ENCODE measurements at places on chromosomes 2 and 18.

- DNase-seq: no peak
Observed at GRCh38 chr2:151953467-151953866, 125.2 kb upstream of the ARL5A start.

- DNase-seq: no peak
Observed at GRCh38 chr18:74333091-74333490, 17.5 kb downstream of the C18orf63 start.

- no peak for DNase-seq
Observed at GRCh38 chr2:42128721-42129486, 40.2 kb upstream of the EML4 start.

DNA sequence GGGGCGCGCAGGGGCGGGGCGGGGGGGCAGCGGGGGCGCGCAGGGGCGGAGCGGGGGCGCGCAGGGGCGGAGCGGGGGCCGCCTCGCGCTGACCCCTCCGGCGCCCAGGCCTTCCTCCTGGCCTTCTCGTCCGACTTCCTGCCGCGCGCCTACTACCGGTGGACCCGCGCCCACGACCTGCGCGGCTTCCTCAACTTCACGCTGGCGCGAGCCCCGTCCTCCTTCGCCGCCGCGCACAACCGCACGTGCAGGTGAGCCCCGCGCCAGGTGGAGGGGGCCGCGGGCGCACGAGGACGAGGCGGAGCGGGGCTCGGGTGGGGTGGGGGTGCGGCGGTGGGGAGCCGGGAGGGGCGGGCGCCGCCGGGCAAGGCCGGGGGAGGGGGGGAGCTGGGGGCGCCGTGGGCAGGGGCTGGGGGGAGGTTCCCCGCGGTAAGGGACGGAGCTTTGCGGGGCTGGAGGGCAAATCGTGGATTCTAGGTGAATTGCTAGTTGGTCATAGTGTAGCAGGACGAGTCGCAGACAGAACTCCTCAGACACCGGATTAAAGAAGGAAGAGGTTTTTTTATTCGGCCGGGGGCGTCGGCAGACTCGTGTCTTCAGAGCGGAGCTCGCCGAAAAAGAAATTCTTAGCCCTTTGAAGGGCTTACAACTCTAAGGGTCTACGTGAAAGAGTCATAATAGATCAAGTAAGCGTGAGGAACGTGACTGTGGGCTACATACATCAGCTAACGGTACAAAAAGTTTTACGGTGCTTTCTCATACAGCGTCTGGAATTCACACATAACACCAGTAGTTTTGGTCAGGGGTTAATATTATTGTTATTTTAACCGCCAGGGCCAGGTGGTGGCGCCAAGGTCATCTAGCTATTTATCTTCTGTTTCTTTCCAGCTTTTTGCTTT is 29.9 kb downstream of the ANO7 start:
- no peak for DNase-seq

DNA sequence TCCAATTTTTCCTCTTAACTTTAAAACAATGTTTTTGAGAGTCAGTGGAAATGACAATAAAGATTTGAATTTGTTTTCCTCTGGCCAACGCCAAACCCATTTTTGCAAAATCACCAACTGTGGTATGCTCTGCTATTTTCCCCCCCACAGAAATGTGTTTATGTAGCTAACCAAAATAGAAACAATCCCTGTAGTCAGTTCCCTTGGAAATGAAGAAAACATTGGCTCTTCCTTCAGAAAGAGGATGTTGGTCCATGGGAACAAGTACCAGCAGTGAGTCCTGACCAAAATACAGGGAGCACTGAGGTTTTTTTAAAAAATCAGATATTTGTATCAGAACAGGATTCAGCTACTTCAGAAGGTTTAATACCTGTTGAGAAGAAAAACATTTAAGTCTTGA is 65.3 kb downstream of the SLC40A1 start:
- DNase-seq: no peak

DNA sequence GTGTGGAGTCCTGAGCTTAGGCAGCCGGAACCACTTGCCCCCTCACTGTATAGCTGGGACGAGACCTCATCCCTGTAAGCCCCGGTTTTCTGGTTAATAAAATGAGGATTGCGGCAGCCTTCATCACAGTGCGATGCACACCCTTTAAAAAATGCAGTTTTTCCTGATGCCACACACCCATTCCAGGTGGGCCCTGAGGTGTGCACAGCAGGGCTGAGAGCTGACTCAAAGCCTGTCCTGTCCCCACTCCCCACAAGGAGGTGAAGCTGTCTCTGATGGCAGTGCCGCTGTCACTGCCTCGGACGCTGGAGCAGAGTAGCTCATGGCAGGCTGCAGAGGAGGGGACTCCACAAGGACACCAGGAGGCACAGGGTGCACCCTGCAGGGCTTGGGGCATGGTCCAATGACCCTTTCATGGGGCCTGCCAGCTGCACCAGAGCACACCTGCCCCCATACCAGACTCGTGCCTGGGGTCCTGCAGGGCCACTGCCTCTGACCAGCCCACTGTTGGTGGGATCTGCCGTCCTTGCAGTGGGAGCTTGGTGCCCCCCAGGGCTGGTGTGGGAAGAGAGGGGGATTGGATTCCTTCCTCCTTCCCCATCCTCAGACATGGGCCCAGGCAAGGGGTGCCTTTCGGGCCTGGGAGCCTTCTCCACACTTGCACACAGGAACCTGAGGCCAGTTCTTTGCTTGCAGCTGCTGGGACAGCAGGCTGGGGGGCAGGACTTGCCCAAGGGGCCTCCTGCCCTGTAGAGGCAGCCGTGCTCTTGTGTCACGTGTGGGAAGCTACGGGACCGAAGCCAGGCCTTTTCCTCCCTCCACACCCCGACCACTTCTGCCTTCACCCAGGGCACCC is 22.8 kb downstream of the GPC1 start:
- DNase-seq: no peak

GRCh38 chr2:136013136-136013685 is 27.8 kb upstream of the DARS1 start:
- DNase-seq: no peak

- no peak for DNase-seq
Observed at GRCh38 chr2:23498943-23499342, 114.0 kb downstream of the KLHL29 start.

- DNase-seq: no peak
Observed at GRCh38 chr18:11864471-11864870, 13.3 kb downstream of the CHMP1B start.

- no peak for DNase-seq
Observed at GRCh38 chr2:127104881-127105655, 1.9 kb downstream of the BIN1 start.

- DNase-seq: no peak
Observed at GRCh38 chr2:401019-401679, 113.3 kb upstream of the ALKAL2 start.

DNA sequence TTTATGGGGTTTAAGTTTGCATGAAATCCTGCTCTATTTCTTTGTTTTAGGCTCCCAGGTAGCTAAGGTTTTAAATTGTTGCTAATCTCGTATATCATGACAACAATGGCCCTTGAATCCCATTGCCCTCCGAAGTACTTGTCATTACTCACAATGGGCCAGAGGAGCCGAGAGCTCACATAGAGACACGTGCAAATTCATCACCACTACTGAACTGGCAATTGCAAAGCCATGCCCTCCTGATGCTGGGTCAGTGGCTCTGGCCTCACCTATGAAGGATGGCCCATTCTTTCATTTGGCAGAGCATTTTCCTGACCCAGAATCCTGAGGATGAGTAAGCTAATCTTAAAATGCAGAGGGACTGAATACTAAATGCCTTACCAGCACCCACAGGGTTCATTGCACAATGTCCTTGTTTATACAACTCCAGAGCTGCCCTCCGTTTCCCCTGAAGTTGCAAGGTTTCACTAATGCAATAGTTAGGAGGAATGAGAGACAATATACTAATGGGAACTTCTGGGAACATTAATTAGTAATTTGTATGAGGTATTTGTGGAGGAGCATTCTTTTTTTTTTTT is 71.6 kb upstream of the GAREM1 start:
- no peak for DNase-seq

DNA sequence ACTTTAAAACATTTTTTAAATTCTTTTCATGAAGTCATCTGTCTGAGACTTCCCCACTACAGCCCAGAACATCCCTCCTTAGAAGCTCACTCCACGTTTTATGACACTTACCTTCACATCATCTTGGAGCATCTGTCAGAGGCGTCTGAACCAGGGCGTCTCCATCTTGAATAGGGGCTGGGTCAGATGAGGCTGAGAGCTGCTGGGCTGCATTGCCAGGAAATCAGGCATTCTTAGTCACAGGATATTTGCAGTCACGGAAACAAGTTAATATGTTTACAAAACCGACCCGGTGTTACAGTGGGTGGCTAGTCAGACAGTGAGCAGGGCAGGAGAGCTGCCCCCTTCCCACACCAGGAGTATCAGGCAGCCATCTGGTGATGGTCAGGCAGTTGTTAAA is 456.5 kb downstream of the FBXO15 start:
- no peak for DNase-seq

DNA sequence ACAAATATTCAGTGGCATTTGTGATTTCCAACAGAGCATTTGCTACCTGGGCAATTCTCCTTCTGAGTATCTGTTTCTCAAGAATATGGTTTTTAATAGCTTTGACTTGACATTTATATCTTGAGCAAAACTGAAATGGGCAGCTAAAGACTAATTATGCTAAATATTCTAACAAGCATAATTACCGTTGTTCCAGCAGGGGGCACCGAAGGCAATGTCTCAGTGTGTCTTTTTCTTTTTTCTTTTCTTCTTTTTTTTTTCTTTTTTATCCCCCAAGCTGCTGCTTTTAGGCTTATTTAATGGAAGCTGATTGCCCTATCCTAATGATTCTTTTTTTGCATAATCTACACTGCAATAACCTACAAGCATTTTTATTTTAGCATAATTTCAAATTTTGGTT is 138.9 kb upstream of the NABP1 start:
- DNase-seq: no peak

- DNase-seq: no peak
Observed at GRCh38 chr2:134936691-134937090, 18.1 kb downstream of the CCNT2 start.

DNA sequence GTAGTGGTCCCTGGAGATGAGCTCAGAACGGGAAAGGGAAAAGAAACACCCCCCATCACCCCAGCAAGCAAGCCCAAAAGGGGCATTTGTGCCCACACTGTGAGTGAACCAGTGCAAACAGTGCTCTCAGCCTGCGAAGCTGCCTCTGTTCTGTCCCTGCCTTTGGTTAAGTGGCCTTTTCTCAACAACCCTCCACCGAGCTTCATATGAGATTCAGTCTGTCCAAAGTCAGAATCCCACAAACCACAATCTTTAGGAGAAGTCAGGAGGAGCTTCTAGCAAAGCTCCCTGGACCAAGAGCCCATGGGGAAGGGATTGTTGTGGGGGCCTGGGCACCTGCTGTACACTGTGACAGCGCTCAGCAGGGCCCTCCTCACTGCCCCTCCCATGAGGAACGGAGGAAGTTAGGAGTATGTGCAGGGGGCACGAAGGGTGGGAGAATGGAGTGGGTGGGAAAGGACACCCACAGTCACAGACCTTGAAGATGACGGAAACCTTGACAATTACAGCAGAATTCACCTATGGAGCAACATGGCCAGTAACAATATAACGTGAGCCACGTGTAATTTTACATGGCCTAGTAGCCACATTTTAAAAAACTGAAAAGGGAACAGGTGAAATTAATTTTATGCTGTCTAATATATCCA is 119.5 kb downstream of the SMAD7 start:
- no peak for DNase-seq

DNA sequence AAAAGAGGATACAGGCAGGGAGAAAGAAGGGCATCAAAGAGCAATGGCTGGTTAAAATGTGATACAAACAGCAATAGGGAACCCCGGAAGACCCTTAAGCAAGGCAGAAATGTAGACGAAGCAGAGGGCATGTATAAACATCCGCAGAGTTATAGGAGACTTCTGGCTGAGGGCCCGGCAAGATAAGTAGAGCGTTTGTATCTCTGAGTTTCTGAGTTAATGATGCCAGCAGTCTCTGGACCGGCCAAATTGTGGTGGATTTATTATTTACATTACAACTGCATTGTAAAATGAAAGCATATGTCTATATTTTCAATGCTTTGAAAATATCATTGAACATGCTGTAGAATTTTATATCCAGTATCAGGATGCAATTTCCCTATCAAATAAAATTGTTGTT is 148.0 kb upstream of the KCTD1 start:
- DNase-seq: no peak

- DNase-seq: no peak
Observed at GRCh38 chr18:76983613-76984051, 149.0 kb downstream of the MBP start.

DNA sequence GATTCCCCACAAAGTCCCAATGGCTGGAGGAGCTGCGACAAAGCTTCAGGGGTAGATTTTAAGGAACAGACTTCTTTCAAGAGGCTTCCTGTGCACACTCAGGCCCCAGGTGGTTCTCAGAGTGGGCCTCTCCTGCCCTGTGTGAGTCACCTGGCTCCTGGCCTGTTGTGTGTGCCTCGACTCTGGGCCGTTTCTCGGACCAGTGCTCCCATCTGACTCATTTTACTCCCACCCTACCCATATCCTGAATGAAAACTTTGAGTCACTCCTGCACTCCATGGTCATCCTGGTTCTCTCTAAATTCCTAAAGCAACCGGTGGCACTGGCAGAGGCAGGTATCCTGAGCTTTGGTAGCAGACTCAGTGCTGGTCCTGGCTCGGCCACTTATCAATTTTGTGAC is 84.1 kb downstream of the CELF4 start:
- DNase-seq: no peak

- no peak for DNase-seq
Observed at GRCh38 chr2:223460774-223461211, 141.4 kb downstream of the SCG2 start.

Data from stimulated activated effector memory CD8-positive, alpha-beta T cell treated with anti-CD3 and anti-CD28 coated beads, Interleukin-12 subunit alpha, Interleukin-12 subunit beta, amount 100 ng/mL, for 72 hours (primary cell).